ENCODE measurements at places on chromosomes 3 and 15.

DNA sequence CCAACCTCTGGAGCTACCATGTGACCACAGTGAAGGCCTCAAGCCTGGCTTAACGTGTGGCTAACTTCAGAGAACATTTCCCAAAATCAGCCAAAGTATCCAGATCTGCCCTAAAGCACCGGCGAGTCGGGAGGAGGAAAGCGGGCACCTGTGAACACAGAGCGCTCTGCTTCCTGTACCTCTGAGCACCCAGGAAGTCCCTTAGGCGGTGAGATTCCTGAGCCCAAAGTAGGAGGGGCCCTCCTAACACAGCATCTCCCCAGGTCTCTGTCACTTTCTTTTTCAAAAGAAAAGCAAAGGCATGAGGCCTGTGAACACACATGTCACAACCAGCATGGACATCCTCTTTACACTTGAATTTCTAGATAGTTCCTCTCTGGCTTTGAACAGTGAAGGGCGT is 944 bp upstream of the EIF4E3 start:
- DNase-seq: no peak

GRCh38 chr3:128794067-128794768 is 68.2 kb downstream of the RAB7A start:
- DNase-seq: no peak

GRCh38 chr3:58042947-58043707 is 34.9 kb downstream of the FLNB start:
- DNase-seq: no peak

DNA sequence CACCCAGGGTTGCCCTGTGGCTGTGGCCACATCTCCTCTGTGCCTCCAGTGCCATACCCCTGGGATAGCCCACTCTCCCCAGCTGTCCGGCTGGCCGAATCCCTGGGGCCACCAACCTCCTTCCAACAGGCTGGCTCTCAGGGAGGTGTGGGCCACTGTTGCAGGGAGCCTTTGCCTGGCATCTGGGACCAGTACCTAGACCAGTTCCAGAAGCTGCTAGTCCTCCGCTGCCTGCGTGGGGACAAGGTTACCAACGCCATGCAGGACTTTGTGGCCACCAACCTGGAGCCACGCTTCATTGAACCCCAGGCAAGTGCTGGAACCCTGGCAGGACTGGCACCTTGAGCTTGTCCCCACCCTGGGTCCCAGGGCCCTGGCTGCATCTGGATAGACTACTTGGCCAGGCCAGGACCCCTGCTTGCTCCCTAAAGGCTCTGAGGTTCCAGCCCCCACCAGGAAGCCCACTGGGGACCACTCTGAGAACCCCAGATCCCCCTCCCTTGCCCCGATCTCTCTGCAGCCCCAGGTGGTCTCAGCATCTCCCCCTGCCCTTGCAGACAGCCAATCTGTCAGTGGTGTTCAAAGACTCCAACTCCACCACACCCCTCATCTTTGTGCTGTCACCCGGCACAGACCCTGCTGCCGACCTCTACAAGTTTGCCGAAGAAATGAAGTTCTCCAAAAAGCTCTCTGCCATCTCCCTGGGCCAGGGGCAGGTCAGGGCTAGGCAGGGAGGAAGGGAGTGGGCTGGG is 50.0 kb downstream of the SEMA3G start:
- DNase-seq: no peak

DNA sequence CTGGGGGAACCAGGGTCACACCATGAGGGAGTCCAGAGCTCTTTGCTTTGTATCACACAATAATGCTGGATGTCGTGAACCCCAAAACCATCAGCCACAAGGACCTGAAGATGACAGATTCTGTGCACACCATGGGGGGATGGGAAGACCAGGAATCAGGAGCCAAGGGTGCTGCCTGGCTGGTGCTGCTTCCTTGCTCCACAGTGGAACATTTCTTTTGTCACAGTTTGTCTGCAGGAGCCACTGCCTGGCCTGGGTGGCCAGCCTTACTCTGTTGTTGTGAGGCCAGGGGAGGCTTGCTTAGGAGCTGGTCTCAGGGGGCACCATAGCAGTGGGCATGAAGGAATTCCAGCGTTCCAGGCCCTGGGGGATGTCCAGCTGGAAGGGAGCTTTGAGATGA is 6.5 kb upstream of the TGM5 start:
- DNase-seq: no peak

- DNase-seq: no peak
Observed at GRCh38 chr3:18747383-18747782, 322.2 kb upstream of the SATB1 start.

GRCh38 chr15:40282147-40282868 is 556 bp downstream of the ANKRD63 start:
- peak; percentile 46 for DNase-seq

DNA sequence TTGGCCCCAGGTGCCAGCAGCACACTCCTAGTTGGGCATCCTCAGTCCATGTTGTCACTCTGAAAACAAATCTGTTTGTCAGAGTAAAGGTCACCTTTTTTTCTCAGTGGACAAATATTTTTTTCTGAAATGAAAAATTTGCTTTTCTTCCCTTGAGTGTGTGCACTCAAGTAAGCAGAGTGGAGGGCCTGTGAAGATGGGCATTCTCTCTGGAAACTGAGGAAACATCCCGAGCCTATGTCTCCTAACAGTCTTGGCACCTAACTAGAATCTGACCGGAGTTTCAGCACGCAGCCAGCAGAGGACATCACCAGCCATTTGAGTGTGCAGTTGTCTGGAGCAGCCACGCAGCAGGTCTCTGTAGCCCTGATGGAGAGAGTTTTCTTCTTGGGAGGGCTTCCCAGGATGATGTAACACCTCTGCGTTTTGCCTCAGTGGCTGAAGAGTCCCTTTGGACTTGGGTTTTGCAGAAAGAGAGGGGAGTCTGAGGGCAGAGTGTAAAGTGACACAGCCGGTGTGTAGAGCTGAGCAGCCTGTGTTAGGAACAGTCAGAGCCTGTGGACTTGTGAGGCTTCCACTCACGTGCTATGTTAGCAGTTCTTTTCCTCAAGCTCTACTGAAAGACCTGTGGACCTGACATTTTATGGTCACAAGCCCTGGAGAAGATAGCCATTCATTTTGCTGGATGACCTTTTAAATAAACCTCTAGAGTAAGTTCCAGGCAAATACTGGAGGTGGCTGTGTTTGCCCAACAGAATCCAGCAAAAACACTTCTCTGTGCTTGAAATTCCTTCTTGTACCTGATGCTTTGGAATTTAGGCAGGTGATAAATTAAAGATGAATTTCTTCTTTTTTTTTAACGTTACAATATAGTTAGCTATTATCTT is 51.6 kb downstream of the ABHD2 start:
- DNase-seq: no peak

- no peak for DNase-seq
Observed at GRCh38 chr15:48722764-48723661, 77.5 kb upstream of the FBN1 start.

- no peak for DNase-seq
Observed at GRCh38 chr3:105537371-105538080, 170.8 kb downstream of the ALCAM start.

- DNase-seq: no peak
Observed at GRCh38 chr3:36650271-36650671, 114.1 kb downstream of the DCLK3 start.

- no peak for DNase-seq
Observed at GRCh38 chr15:91384189-91384730, 284.2 kb downstream of the SV2B start.

GRCh38 chr3:18405141-18405540 is 20.0 kb downstream of the SATB1 start:
- DNase-seq: no peak

- DNase-seq: no peak
Observed at GRCh38 chr3:63980830-63981498, 42.3 kb downstream of the PSMD6 start.

GRCh38 chr3:72413228-72413627 is 435.0 kb downstream of the SHQ1 start:
- no peak for DNase-seq

DNA sequence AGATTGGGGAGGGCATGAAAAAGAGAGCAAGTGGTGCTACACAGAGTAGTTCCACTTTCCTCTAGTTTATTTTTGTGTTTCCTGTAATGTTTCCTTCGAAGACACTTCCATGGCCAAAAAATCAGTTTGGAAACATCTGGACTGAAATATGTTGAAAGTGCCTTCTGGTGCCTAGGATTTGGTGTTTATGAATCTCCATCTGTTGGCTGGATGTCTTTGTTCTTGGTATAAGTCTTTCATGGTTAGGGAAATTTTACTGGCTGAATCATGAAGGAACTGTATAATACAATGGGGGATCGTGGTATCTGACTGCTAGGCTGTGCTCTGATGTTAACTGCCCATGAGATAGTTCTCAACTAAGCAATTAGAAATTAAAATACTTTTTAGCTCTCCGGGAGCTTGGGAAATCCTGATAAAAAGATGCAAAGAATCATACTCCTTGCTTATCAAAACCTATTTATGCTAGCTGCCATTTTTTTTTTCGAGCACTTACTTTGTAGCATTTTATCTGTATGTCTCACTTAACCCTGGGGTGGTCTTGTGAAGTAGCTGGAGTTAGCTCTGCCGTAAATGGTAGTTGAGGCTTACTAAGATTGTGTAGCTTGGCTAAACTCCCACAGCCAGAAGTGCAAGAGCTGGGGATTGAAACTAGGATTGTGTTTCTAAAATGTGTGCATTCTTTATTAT is 21.9 kb downstream of the AKAP13 start:
- no peak for DNase-seq

GRCh38 chr3:107740992-107741896 is 218.5 kb downstream of the BBX start:
- DNase-seq: peak; percentile 21

GRCh38 chr3:115275896-115276295 is 128.8 kb upstream of the ZBTB20 start:
- no peak for DNase-seq

DNA sequence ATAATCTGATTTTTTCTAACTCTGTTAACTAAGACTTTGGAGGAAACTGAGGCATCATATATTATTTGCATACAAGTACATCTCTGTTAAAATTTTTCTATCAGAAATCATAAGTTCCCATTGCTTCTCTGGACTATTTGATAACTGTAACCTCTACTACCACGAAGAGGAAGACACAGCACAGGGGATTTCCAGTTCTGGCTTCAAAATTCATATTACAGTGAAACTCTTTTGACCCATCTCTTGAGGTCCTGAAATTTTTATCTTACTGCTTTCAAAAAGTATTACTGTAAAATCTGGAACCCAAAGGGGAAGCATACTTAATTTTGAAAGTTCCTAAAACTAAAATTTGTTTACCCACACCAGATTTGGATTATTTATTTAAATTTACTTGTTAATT is 4.2 kb downstream of the PLSCR1 start:
- no peak for DNase-seq

DNA sequence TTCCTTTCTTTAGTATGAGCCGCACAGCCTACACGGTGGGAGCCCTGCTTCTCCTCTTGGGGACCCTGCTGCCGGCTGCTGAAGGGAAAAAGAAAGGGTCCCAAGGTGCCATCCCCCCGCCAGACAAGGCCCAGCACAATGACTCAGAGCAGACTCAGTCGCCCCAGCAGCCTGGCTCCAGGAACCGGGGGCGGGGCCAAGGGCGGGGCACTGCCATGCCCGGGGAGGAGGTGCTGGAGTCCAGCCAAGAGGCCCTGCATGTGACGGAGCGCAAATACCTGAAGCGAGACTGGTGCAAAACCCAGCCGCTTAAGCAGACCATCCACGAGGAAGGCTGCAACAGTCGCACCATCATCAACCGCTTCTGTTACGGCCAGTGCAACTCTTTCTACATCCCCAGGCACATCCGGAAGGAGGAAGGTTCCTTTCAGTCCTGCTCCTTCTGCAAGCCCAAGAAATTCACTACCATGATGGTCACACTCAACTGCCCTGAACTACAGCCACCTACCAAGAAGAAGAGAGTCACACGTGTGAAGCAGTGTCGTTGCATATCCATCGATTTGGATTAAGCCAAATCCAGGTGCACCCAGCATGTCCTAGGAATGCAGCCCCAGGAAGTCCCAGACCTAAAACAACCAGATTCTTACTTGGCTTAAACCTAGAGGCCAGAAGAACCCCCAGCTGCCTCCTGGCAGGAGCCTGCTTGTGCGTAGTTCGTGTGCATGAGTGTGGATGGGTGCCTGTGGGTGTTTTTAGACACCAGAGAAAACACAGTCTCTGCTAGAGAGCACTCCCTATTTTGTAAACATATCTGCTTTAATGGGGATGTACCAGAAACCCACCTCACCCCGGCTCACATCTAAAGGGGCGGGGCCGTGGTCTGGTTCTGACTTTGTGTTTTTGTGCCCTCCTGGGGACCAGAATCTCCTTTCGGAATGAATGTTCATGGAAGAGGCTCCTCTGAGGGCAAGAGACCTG is 13.2 kb downstream of the GREM1 start:
- DNase-seq: no peak

GRCh38 chr3:179072100-179072438 is 460 bp upstream of the ZMAT3 start:
- DNase-seq: peak; percentile 30

DNA sequence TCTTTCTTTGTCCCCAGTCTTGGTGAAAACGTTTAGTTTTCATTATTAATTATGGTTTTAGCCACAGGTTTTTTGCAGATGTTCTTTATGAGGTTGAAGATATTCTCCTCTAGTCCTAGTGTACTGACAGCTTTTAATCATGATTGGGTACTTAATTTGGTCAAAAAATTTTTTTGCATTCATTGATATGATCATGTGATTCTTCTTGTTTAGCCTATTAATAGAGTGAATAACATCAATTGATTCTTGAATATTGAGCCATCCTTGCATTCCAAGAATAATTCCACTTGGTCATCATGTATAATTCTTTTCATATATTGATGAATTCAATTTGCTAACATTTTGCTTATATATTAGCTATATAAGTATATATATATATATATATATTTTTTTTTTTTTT is 46.1 kb downstream of the IL16 start:
- no peak for DNase-seq

DNA sequence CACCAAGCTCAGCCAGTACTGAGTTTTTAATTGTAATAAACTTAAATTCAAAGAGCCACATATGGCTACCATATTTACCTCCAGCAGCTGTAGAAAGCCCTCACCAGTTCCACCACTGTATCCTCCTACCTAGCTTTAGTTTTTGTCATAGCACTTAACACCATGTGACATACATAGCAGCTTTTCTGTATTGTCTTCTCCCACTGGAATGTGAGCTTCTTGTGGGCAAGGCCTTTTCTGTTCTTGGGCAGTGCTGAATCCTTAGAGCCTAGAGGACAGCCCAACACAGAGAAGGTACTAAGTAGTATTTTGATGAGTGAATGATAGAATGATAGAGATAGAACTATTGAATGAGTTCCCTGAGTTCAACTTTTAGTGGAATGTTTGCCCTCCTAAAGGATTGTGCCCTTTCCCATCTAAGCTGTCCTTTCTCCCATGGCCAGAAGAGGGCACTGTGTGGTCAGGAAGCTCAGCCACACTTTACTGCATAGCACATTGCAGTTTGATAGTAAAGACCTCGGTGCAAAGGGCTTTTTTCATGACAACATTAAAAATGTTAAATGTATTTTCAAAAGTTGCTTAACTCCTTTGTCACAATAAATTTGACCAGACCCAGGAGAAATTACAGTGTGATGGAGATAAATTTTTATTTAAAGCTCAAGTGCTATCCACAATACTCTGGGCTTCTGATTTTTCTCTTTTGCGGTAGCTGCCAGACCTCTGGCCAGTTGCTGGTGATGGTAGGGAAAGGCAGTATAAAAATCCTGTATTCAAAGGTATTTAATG is 115.8 kb downstream of the GHSR start:
- DNase-seq: peak; percentile 32

Data from COR-L47 (cell line).